IPS-NIHi11 (cell line): ENCODE measurements at places on chromosomes 6 and 20.

DNA sequence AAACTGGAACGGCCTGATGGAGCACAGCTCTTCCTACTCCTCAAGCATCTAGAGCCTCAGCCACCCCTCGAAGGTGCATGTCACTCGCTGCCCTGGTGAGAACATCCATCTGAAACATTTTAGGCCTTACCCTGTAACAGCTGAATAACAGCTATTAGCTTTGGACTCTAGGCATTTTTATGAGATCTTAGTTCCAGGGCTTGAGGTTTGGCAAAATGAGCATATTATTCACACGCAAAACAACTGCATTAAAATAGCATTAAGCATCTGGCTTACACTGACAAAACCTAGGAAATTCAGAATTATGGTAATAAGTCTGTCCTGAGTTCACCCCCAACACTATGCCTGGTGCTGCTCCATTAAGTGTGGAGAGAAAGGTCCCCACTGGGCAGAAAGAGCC is 56.1 kb downstream of the ADAT2 start:
- DNase-seq = no peak

DNA sequence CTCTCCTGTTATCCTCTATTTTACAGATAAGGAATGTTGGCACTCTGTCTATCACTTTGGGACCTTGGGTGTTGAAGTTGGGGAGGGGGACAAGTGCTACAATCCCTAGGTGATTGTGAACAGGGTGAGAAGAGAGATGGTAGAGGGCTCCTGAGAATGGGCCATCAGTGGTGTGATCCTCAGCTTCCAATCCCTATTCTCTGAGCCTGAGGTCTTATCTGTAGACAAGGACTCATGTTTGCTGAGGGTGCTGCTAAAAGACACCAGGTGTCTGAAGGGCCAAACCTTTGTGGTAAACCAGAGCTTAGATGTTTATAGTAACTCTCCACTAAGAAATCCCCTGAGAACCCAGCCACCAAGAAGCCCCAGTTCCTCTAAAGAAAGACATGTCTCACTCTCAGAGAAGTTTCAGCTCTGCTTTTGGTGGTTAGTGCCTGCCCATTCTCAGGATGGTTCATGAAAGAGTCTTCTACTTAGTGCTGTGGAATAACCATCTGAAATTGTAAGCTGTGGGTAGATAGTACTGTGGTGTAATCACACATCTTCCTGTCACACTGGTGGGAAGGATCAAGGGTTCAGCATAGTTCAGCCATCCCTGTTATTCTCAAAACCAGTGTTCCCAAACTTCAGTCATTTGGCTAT is 58.2 kb upstream of the IL20RA start:
- DNase-seq = no peak

DNA sequence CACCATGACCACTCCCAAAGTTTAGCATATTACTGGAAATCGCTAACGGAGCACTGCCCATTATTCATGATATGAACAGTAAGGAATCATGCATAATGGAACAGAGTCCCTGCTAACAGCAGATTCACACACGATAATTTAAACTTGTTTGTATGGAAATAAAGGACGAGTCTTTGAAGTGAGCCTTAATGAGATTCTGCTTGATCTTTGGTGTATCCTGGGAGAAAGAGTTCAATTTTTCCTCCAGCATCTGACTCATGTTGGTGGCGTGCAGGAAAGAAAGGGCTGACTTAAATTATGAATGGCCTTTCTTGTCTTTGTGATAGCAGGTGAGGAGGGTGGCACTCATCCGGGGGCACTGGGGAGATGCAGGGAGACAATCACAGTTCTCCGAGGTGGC is 194.6 kb downstream of the ZNF217 start:
- DNase-seq = no peak

- no peak for DNase-seq
These were observed 20.4 kb upstream of the RAB23 start for GRCh38 chr6:57242505-57242904.

DNA sequence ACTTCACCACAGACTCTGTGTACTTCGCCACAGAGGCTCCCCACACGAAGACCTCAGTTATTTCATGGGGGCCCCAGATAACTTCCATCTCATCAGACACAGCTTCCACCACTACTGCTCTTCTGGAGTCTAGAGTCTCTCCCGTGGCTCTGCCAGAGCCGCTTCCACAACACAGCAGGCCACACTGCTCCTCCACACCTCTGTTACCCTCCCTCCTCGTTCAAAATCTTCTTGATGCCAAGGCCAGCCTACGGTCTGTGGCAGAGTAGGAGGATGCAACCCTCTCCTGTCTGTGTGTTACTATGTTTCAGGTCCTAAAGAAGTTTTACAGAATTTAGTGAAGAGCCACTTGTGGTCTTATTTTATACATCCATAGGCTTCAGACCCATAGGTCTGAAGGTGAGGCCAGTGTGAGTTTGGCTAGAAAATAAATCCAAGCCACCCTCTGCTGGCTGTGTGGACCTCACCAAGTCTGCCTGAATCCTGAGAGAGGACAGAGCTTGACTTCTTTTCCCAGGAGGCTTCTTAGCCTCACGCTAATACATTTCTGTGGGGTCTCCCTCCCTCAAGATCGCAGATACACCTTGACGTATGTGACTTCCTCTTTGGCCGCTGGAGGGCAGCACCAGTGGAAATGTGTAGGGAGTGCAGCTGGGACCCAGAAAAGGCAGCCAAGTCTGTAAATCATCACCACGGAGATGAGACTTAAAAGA is 197.7 kb downstream of the FAXC start:
- DNase-seq = peak; percentile 68

- no peak for DNase-seq
These were observed 27.3 kb downstream of the NQO2 start for GRCh38 chr6:3026791-3027626.

DNA sequence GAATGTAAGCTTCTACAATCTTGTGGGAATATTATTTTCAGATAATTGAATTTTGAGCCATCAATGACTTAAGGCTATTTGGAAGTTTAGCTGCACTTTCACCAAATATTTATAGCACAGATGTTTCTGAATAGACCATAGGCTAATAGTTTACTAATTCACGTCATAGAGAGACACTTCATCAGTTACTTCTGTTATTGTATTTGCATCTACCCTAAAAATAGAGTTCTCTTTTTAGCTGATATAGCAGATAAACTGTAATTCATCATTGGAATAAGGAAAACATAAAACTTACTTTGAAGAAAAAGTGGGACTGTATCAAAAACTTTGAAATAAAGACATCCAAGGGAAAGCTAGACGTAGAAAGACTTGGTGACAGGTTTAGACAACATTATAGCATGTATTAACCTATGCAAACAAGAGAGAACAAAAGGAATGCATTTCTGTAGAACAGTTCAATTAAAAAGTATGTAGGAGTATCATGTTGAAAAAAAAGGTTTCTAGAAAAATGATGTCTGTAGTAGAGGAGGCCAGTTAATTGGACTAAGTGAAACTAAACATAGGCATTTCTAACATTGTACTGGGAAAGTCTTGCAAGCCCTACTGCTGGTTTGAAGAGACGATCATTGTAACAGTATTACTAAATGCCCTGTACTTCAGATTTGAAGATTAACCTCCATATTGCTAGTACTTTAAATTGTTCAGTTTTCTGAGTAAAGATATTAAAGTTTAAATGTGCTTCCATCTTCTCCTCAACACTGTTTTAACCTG is 123.3 kb downstream of the ZFAND3 start:
- no peak for DNase-seq

GRCh38 chr20:7859356-7859802 is 80.9 kb downstream of the HAO1 start:
- DNase-seq = peak; percentile 38
